ENCODE measurements at places on chromosomes 7 and 10.

DNA sequence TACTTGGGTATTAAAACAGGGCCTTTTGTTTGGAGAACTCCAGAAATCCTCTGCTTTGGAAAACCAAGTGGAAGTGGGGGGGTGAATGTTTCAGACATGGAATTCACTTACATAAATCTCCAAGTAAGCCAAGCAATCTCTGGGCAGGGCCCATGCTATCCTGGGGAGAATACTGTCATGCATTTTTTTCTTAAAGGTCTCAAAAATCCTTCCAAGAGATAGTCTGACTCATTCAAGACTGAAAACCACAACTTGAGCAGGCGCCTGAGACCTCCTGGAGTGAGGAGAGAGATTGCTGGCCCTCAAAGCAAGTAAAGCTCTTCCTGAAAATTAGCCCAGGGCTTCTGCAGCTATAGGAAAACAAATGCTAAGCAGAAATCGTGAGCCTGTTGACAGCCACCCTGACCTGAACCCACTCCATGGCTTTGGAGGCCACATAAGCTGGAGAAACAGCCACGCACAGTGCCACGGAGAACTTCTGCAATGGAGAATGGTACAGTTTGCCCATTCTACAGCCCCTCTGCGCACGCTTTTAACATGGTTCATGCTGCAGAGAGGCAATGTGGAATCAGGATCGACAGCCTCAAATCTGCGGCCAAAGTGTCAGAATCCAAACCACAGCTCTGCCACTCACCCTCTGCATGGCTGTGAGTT, 203.1 kb upstream of the AUTS2 start:
- no peak for DNase-seq

GRCh38 chr10:132575320-132576201, 38.0 kb downstream of the INPP5A start:
- DNase-seq: no peak

- DNase-seq: no peak
Measured at GRCh38 chr7:70630818-70631457, 501.0 kb upstream of the GALNT17 start.

- DNase-seq: no peak
Measured at GRCh38 chr10:72695496-72695895, 3.6 kb downstream of the MCU start.

DNA sequence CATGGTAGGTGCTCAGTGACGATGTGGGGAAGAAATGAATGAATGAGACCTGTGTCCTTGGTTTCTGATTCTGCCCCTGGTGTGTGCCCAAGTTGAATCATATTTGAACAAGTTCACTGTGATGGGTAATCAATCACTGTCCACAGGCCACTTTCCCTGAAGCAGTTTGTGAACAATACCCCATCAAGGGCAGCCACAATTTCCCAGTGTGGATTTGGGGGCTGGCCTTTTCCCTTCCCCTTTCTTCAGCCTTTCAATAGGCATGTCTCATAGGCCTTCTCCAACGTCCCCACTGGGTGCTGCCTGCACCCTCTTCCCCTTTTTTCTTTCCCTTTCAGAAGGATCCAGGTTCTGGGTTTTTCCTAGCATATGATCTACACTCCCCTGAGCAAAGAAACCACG, 64.7 kb downstream of the CREB5 start:
- DNase-seq: no peak
